ENCODE measurements at places on chromosomes 6 and 20.

DNA sequence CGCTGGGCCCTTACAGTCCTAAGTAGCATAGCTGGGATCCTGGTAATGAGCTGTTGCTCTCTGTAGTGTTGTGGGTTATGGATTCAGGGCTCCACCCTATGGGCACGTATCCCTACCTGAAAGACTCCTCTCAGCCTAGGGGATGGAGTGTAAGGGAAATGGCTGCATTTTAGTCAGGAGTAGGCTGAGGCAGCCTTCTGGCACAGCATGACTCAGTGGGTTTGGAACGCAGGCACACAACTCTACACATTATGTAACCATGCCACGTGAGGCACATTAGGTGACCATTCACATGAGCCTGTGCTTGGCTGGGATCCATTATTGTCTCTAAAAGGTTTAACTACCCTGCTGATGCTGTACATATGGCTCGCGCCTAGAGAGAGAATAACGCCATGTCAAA lies 27.8 kb downstream of the HDDC2 start:
- DNase-seq, result no peak

DNA sequence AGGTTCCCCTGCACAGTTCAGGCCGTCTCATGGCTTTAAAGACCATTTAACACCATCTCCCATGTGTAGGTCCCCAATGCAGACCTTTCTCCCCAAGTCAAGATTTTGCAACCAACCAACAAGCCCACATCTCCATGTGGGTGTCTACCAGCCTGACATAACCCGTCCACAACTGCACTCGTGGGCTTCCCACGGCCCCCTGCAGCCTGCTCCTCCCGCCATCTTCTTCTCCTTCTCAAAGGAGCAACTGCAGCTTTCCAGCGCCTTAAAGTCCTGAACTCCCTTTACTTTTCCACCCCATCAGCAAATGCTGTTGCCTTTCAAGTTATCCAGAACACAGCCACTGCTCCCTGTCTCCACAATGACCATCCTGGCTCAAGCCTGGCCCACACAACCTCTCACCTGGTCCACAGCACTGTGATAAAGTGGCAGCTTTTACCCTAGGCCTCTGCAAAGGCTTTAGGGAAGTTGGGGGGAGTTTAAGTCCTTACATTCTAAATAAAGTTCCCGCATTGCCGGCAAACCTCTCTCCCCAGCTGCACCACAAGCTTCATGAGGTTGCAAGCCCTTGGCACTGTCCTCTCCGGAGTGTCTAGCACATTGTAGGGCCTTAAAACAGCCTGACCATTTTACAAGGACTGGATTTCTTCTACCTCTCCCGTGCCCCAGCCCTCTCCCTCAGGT lies 140.5 kb downstream of the PREX1 start:
- DNase-seq, result no peak

- no peak for DNase-seq
Observed at GRCh38 chr20:46399401-46399800, 7.0 kb downstream of the ELMO2 start.

- DNase-seq, result no peak
Observed at GRCh38 chr20:24705486-24705885, 236.1 kb downstream of the SYNDIG1 start.

DNA sequence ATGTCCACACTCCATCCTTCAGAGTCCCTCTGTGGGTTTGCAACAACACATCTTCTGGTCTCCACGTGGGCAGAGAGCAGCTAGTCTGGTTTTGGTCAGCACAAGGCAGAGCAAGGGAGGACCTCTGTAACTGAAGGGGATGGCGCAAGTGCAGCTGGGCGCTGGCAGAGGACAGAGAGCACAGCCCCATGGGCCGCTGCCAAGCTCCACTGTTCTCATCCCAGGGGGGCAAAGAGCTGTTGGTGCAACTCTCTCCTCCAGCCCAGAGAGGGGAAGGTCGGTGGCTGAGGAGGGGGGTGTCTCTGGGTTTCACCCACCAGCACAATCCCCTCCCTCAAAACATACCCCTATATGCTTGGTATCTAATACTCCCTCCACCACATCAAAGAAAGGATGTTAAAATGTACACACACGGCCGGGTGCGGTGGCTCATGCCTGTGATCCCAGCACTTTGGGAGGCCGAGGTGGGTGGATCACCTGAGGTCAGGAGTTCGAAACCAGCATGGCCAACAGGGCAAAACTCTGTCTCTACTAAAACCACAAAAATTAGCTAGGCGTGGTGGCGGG lies 9.1 kb downstream of the ATP9A start:
- DNase-seq, result no peak

GRCh38 chr6:57252975-57253374 lies 30.9 kb upstream of the RAB23 start:
- no peak for DNase-seq

- no peak for DNase-seq
Observed at GRCh38 chr6:155881826-155882526, 426.3 kb upstream of the NOX3 start.
